D721Med (cell line): ENCODE measurements at places on chromosomes 6 and 20.
A peak's percentile ranks its signal among the peaks of the same experiment; 100 is the strongest.

- no peak for DNase-seq
Measured at GRCh38 chr6:81553216-81553615, 199.3 kb downstream of the TENT5A start.

- DNase-seq, result no peak
Measured at GRCh38 chr6:100137759-100138158, 143.7 kb upstream of the MCHR2 start.

DNA sequence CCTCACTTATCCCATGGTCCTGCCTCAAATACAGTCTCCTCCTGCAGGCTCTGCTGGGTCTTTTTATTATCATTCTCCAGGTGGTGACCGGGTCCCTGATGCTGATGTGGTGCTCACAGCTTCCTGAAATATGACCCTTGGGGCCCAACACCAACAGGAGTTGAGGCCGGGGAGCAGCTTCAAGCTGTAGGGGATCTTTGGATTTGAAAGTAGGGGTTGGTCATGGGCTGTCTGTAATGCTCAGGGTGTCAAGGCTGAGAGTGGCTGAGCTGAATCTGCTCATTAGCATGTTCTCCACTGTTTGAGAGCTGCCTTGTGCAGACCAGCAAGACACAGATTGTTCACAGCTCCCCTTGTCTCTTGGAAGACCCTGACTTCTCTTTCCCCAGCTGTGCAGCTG lies 35.5 kb downstream of the HLA-F start:
- DNase-seq, result no peak

DNA sequence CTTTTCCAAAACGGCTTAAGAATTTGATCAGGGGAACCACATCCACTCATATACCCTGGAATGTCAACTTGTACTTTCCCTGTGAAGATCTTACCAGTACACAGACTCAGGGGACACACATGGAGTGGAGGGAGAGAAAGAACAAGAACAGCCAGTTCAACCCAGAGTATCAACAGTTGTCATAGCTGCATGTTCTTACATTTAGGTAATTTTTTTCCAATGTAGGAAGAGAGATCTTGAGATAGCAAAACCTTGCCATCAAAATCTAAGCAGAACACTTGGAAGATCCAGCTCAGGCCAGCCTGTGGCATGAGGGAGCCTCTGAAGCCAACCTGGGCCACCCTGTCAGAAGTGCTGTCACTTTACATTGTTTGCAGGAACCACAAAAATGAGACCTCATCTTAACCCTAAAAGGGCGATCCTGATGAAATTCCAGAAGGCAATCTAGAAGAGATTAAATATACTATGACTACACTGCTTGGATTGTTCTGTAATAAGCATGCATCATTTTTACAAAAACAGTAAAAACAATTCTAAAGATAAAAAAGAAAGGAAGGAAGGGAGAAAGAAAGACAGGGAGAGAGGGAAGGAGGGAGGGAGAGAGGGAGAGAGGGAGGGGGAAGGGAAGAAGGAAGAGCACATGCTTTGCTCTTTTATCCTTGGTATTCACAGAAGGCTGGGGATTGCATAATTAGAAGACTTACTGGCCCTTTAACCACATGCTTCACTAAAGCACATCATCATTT lies 124.7 kb upstream of the TCF21 start:
- DNase-seq, result no peak

DNA sequence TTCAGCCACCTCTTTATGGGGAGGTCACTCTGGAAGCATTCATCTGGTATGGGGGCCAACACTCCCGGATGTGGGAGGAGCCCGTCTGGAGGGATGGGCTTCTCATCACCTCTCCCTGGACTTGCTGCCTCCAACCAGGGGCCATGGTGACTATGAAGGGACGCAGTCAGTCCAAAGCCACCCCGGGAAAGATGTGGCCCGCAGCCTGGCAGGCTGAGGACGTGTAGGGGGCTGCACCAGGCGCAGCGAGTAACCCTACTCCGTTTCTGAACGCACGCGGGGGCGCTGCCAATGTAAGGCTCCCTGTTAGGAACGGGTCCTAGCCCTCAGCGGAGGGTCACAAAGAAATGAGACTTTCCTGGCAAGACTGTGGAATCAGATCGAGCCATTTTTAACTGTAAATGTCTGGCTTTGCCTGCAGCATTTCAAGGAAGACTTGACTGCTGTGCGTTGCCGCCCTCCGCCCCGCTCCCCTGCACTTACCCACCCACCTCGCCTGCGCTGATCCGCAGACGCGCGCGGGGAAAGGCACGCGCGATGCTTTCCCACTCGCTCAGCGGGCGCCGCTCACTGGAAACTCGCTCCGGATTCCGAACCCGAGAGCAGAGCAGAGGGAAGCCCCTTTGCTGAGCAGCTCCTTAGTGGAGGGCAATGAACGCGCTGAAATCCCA lies 55.1 kb downstream of the IL20RA start:
- DNase-seq, result peak; percentile 35

GRCh38 chr20:3208786-3209256 lies 477 bp upstream of the ITPA start:
- DNase-seq, result no peak

DNA sequence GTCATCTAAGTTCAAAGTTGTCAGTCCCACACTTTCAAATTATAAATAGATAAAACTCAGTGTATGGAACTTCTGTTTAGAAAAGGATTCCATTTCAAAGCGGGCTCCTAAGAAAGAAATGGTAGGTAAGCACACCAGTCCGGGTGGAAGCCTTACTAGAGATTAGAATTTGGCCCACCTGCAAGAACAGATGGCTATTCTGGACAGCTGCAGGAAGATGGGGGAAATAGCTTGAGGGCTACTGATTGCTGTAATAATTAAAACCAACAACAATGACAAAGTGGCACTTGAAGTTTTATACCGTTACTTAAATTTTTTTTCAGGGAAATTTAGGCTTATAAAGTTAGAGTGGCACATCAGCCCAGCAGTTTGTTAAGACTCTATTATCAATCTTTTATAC lies 83.3 kb downstream of the HIVEP2 start:
- DNase-seq, result no peak

DNA sequence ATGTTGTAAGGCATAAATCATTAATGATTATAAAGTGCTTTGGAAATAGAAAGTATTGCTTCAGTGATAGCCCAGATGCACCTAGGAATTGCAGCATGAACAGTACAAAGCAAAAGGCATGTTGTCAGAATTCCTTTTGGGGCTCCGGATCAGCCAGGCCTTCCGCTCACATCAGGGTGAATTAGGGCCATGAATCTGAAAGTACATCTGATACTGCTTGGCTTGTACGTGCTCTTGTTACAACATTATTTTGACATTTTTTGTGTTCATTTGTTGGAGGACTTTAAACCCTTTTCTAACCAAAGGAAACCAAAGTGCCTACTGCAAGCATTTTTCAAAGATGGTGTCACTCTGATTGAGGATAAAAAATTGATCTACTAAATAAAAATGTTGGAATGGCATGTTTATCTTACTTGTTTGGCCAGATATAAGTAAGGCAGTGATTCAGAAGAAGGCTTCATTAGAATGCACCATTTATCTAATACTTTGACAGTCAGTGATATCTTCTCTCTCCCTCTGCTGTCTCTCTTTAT lies 1005.6 kb upstream of the FLRT3 start:
- no peak for DNase-seq

- no peak for DNase-seq
Measured at GRCh38 chr6:154567695-154568220, 57.3 kb upstream of the CNKSR3 start.

GRCh38 chr6:2216794-2217383 lies 28.5 kb downstream of the GMDS start:
- no peak for DNase-seq

- DNase-seq, result no peak
Measured at GRCh38 chr6:48378884-48379407, 267.9 kb upstream of the PTCHD4 start.

DNA sequence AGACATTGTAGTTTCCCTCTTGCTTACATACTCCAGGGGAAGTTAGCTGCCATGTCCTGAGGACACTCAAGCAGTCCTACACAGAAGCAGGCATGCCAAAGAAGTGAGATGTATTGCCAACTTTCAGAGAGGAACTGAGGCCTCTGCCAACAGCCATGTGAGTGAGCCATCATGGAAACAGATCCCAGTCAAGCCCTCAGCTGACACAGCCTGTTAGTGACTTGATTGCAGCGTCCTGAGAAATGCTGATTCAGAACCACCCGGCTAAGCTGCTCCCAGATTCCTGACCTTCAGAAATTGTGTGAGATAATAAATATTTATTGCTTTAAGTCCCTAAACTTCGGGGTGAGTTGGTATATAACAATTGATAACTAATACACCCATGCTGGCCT lies 38.1 kb downstream of the GSTA2 start:
- DNase-seq, result no peak

- DNase-seq, result no peak
Measured at GRCh38 chr6:121711472-121711871, 276.0 kb downstream of the GJA1 start.

DNA sequence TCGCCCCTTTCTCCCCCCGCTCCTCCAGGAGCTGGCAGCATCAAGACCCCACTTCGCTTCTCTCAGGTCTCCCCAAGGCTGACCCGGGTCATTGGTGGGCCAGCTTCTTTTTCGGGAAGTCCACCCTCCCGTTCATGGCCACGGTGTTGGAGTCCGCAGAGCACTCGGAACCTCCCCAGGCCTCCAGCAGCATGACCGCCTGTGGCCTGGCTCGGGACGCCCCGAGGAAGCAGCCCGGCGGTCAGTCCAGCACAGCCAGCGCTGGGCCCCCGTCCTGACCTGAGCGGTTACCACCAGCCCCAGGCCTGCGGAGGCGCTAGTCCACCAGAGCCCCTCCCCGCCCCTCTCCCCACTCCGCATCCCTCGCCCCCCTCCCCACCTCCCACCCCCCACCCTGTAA lies 1.0 kb downstream of the PPDPF start:
- no peak for DNase-seq

GRCh38 chr6:158762787-158763433 lies 56.3 kb downstream of the EZR start:
- no peak for DNase-seq

- DNase-seq, result no peak
Measured at GRCh38 chr6:89987140-89987539, 92.9 kb downstream of the GJA10 start.

GRCh38 chr20:62728028-62728780 lies 19.6 kb downstream of the NTSR1 start:
- DNase-seq, result no peak
